ENCODE measurements at places on chromosomes 11 and 22. TPM values are rescaled to one million over a fixed set of nuclear protein-coding genes. Genes with fewer than 3 reads are reported as not detected.

DNA sequence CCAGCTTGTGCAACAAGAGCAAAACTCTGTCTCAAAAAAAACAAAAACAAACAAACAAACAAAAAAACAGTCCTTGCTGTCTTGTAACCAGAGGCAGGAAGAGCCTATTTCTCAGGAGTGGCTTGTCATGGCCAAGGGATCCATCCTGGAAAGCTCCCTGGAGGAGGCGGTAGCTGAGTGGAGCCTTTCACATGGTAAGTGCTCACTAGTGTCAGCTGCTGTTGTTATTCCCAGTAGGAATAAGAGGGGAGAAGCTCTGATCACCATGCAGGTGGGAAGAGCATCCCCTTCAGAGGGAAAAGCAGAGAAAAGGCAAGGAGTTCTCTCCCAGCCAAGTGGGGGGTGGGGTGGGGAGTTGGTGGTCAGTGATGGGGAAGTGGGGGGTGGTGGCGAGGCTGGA lies 54.6 kb upstream of the WNT7B start:
- peaks cover 4% of the 10 kb centered on the region for H3K4me1 ChIP-seq
- H3K27ac ChIP-seq: no peak overlapping the region
- no peak for DNase-seq

DNA sequence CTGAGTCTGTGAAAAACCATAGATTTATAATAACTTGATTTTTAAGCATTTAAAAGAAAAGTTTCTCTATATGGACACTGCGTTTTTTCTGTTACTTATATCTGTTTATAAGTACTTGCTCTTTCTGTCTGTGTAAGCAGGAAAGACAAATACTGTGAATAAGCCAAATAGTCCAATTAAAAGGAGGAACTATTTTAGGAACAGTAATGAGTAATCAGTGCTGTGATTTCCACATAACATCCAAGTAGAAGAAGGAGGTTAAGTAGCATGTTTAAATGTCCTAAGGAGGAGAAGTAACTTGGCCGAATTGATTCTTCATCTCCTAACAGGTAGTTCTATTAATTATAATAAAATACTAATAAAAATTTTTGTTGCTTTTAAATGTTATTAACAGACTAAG lies 40.8 kb downstream of the ZNF214 start:
- no peaks in the 10 kb centered on the region for H3K27me3 ChIP-seq
- H3K27ac ChIP-seq: no peak overlapping the region
- H3K36me3 ChIP-seq: no peaks in the 10 kb centered on the region
- H3K4me1 ChIP-seq: no peaks in the 10 kb centered on the region
- H3K4me3 ChIP-seq: no peak overlapping the region

GRCh38 chr11:134469627-134470026 lies 57.6 kb upstream of the B3GAT1 start:
- H3K27me3 ChIP-seq: no peaks in the 10 kb centered on the region
- H3K27ac ChIP-seq: no peak overlapping the region
- H3K36me3 ChIP-seq: no peaks in the 10 kb centered on the region
- H3K4me3 ChIP-seq: no peak overlapping the region

GRCh38 chr11:44909557-44909956 lies 41.1 kb downstream of the TP53I11 start:
- no peak for DNase-seq
- H3K36me3 ChIP-seq: peaks cover 2% of the 10 kb centered on the region
- H3K4me3 ChIP-seq: no peak overlapping the region
- H3K27ac ChIP-seq: no peak overlapping the region
- no peaks in the 10 kb centered on the region for H3K27me3 ChIP-seq

The SMC1B gene
- not detected for total RNA-seq

The SGSM1 gene
- total RNA-seq: 4.7 TPM
